Endothelial cell (in vitro differentiated cells): ENCODE measurements at places on chromosomes 7 and 10.

- no peak for DNase-seq
Observed at GRCh38 chr10:64090865-64091264, 569.7 kb downstream of the REEP3 start.

DNA sequence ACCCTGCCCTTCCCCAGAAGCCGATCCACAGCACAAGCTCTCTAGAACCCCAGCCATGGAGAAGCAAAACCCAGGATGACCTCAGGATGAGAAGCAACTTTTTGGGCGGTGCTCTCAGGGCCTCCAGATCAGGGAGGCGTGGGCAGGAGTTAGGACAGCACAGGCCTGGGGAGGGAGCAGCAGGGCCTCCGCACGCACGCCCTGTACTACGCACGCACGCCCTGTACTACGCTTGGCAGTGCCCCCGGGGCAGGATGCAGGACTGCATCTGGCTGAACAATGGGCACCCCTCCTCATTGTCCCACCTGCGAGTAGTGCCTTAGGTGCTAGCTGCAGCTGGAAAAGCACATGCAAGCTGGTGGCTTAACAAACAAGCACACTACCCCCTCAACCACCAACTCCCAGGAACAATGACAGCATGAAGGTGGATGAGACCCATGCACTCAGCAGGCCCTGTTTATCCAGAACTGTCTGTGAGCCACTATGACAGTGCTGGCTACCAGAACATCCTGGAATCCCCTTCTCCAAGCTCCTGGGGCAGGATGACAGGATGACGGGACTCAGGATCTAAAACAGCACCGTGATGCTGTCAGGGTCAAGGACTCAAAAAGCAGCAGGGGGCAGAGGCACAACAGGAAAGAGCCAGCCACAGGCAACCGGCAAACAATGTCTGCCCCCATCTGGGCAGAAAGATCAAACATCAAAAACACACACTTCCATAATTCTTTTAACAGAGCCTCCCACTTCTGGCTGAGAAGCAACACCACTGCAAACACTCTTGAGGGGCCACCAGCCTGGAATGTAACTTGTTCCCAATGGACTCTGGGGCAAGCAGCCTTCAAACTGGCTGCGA lies 11.8 kb downstream of the PODXL start:
- DNase-seq = peak; percentile 44

GRCh38 chr7:129167817-129168216 lies 20.6 kb upstream of the SMO start:
- no peak for DNase-seq

DNA sequence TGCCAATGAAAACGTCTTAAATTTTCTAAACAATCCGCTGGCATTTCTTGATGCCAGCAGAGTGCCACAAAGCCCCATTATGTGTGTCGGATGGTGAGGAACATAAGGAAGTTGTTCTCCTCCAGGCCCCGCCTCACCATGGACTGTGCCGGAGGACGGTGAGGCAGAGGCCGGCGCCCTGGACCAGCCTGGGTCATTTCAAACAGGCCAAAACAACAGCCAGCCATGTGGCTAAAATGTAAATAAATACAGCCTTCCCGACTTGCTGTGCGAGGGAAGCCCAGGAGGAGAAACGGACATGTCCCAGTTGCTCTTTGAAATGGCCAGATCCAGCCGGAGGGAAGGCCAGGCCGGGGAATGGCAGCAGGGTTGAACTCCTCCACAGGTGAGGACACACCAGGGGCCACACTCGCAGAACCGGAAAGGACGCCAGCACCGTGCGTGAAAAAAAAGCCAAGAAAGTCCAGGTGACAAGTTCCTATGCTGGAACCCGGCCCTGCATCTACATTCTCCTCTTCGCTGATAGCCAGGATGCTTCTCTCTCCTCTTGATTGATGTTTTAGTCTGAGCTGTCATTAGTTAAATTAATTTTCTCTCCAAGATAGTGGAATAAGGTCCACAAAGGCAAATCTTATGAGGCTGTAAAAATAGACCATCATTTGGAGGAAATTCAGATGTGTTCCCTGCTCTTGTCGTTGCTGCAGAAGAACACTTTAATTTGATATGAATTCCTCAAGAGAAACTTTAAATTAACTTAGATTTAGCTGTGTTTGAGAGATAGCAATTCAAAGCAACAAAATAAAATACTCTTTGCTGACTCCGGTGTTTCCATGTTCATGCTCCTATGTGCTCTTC lies 64.6 kb downstream of the EBF3 start:
- no peak for DNase-seq

DNA sequence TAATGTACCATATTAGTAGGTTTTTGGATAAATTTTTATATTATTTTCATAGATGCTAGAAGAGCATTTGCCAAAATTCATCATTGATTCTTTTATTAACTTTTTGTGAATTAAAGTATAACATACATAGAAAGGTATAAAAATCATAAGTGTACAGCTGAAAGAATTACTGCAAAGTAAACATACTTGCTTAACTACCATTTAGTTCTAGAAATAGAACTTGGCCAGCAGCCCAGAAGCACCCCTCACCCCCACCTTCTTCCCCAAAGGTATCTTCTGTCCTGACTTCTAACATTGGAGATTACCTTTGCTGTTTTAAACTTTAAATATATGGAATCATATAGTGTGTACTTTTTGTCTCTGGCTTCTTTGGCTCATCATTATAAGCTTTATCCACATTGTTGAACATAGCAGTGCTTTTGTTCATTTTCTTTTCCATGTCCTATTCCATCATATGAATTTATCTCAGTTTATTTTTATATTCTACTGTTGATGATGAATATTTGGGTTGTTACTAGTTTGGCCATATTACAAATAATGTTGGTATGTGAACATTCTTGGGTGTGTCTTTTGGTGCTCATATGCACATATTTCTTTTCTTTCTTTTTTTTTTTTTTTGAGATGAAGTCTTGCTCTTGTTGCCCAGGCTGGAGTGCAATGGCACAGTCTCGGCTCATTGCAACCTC lies 142.8 kb downstream of the ADK start:
- DNase-seq = no peak

DNA sequence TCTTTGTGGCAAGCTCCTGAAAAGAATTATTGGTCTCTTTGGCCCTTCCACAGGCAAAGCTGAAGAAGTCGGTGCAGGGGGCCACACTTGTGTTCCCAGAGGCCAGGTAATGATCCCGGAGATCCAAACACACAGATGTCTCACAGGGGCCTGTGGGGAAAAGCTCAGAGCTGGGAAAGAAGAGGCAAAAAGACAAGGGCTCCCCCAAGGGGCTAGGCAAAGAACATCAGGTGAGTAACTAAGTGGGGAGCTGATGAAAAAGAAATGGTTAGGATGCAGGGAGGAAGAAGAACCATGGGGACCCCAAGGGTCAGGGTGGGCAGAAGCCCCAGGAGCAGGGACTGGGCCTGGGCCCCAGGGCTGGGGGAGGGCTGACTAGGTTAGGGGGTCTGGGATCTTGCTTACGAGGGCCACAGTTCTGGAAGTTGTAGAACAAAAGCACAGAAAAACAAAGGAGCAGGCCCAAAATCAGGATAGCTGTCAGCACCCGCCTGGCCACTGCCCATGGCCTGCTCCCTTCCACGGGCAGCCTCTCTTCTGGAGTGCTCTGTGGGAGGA lies 1.1 kb downstream of the KEL start:
- no peak for DNase-seq

GRCh38 chr7:54904986-54905385 lies 113.8 kb upstream of the EGFR start:
- DNase-seq = no peak

- DNase-seq = no peak
Observed at GRCh38 chr7:158473946-158474345, 113.7 kb downstream of the PTPRN2 start.

GRCh38 chr7:22645418-22646181 lies 81.4 kb upstream of the IL6 start:
- no peak for DNase-seq

- no peak for DNase-seq
Observed at GRCh38 chr10:77297393-77297739, 340.2 kb downstream of the KCNMA1 start.

DNA sequence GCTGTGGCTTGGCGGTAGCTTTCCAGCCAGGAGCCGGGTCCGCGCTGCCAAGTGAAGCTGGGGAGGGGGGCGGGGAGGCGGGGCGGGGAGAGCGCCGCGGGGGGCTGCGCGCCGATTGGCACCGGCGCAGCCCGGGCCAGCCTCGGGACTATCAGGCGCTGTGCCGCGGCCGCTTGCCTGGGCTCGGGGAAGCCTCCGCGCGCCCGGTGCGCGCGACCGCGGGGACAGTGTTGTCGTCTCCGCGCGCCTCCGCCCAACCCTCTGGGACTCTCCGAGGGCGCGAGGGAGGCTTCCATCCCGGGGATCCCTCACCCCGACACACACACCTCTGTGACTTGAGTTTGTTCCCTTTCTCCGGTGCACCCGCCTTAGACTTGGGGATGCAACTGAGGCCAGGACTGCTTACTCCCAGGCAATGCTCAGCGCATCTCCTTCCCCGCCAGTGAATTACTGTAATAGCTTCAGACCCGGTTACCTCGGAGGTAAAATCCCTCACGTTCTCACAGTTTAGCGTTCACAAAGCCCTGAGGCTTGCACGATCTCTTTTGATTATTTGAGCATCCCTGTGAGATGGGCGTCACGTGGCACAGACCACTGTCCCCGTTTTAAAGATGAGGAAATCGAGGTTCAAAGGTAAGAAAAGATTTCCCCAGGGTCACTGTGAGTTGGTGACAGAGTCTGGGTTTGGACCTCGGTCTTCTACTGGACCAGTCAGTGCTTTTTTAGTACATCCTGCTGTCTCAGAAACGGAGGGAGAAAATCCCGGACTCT lies at the start of gene NKX1-2:
Gene NKX1-2, minus strand, starts transcription at position 24 of the 771 bp plus-strand sequence. CDS start 92 bp downstream, outside the sequence.
- DNase-seq = peak; percentile 33

DNA sequence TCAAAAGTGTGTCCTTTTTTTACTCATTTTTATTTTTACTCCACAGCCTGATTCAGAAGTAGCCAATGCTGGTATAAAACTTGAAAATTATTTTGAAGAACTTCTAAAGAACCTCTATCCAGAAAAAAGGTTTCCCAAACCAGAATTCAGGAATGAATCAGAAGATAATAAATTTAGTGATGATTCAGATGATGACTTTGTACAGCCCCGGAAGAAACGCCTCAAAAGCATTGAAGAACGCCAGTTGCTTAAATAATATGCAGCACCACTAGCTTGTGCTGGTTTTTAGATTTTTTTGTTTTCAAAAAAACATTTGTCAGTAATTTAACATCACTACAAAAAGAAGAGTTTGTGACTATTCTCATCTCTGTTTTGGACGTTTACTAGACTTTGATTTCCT lies 116.5 kb downstream of the SVOPL start:
- no peak for DNase-seq

GRCh38 chr10:71747551-71748523 lies 25.5 kb downstream of the VSIR start:
- DNase-seq = peak; percentile 24

DNA sequence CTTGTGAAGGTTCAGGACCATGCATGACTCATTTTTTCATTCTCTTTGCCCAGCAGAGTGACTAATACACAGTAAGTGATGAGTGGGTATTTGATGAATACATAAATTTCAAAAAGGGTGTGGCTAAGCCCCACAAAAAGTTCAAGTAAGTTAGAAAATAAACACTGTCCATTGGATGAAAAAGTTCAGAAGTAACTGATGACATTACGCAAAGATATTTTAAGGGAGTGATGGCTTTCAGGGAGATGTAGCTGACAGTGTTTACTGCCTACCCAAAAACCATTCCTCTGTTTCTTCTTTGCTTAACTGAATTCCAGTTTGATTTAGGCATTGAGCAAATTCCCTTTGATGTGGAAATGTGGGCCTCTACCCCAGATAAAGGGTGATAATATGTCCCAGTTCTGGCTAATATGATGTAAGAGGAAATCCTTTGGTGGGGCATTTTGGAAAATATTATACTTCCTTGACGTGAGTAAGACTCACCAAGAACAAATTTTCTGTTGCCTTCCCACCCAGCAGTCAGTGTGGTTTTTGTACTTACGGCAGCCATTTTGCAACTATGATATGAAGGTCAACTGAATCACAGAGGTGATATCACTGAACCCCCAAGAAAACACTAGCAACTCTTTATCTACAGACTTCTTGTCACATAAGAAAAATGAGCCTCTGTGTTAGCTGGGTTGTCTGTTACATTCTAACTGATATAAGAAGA lies 29.0 kb upstream of the EBLN1 start:
- DNase-seq = no peak

DNA sequence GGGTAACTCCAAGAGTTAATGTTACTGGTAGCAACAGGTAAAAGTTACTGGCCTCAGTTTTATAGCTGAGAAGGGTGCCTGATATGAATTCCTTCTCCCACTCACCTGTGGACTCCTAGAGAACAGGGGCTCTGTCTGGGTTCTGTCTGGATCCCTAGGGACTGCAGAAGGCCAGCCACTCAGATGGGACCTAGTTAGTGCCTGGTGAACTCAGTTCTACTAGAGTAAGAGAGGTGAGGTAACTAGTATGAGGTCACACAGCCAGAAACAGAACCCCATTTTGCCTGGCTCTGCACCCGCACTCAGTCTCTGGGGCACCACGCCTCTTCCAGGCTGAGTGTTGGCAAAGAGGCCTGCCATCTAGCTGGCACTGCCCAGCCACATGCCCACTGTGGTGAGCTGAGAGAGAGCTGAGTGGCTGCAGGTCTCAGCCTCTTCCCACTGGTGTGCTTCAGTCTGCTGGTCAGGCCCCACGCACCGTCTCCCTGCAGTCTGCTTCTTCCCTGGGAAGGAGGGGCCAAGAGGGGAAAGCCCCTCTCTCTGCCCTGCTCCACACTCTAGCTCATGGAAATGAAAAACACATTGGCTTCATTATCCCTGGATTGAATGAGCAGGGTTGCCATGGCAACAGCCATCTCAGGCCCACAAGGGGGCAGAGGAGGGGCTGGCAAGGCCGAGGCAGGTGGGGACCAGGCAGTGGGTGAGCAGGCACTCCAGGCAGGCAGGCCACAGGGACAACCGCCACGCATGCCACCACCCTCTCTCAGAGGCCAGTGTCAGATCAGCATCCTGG lies 110.6 kb downstream of the ZMIZ1 start:
- peak; percentile 52 for DNase-seq

DNA sequence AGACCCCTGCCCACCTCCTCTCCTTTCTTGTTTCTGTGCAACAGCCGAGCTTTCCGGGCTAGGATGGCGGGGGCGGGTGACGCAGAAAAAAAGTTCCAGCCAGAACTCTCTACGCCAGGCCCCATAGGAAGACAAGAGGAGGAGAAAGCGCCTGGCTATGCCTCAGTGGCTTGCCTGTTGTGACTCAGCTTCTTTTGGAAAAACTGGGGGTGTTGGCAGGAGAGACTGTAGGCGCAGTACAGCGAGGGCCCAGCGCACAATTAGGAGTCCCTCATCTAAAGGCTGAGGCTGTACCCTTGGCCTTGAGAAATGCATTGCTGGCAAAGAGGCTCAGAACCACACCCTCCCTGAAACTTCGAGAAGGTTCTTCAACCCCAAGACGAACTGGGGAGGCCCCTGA lies 28.0 kb upstream of the KPNA7 start:
- DNase-seq = no peak

- no peak for DNase-seq
Observed at GRCh38 chr10:127151981-127152699, 44.3 kb downstream of the INSYN2A start.

DNA sequence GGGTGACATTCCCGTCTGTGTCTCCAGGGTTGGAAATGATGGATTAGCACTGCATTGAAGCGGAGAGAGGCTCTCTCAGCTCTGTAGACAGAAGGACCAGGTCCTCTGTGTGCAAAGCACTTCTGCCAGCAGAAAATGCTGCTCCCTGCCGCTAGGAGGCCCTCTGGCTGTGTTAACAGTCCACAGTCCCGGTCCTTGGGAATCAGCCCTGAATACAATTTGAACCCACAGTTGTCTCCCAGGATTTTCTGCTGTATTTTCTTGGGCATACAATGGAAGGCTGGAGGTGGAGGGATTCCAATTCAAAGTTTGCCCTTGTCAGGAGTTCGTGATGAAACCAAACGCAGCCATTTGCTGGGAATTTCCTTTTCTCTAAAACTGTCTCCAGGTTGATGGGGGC lies 205.2 kb downstream of the GLRX3 start:
- no peak for DNase-seq

- DNase-seq = no peak
Observed at GRCh38 chr7:16847381-16847860, 34.4 kb downstream of the AGR3 start.
